ENCODE measurements at places on chromosomes 6 and 20. TPM values are rescaled to one million over a fixed set of nuclear protein-coding genes. Genes with fewer than 3 reads are reported as not detected.

DNA sequence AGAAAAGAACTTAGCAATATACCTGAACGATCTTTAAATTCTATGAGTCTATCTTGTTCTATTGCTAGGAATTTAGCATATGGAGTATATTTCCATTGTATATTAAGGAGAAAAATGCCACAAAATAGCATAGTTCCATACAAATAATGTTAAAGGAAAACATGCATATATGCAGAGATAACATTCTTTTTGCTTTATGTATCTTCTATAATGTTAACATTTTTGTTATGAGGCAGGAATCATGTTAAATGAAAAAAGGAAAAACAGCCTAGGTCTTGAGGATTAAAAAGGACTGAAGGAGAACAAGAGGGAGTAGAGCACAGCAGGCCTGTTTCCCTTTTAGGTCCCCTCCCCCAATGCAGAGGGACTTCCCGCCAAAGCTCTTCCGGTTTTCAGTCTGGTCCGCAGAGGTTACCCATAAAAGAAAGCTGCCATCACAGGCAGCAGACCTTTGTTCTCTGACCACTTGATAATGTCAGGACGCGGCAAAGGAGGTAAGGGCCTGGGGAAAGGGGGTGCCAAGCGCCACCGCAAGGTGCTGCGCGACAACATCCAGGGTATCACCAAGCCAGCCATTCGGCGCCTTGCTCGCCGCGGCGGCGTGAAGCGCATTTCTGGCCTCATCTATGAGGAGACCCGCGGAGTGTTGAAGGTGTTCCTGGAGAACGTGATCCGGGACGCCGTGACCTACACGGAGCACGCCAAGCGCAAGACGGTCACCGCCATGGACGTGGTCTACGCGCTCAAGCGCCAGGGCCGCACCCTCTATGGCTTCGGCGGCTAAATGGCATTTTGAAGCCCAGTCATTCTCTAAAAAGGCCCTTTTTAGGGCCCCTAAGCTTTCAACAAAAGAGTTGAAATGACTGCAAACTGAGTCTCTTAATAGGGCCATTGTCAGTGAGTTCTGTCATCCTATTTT lies 108.4 kb upstream of the PRSS16 start:
- peaks cover 23% of the 10 kb centered on the region for H3K4me1 ChIP-seq

DNA sequence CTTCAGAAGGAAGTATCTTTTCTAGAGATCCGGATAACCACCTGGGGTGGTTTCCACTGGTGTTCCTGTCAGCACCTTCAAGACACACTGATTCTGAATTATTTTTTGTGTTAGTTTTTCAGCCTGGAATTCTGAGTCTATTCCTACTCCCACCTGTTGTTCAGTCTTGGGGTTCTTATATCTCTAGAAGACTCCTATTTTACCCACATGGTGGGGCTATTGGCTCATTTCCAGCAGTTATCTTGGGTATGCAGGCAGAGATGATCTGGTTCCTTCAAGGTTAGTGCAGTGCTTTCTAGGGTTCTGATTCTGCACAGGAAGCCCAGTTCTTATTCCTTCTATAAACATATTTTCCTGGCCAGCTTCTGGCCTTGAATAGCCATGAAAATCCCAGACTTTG lies 175.6 kb upstream of the PDE7B start:
- H3K27me3 ChIP-seq: no peaks in the 10 kb centered on the region
- no peak overlapping the region for H3K27ac ChIP-seq
- no peak overlapping the region for H3K4me3 ChIP-seq
- DNase-seq: peak; percentile 59

GRCh38 chr6:108114841-108115597 lies 40.5 kb upstream of the OSTM1 start:
- H3K27me3 ChIP-seq: peaks cover 45% of the 10 kb centered on the region
- peak overlapping the region; percentile 80 for H3K4me3 ChIP-seq
- DNase-seq: peak; percentile 62

DNA sequence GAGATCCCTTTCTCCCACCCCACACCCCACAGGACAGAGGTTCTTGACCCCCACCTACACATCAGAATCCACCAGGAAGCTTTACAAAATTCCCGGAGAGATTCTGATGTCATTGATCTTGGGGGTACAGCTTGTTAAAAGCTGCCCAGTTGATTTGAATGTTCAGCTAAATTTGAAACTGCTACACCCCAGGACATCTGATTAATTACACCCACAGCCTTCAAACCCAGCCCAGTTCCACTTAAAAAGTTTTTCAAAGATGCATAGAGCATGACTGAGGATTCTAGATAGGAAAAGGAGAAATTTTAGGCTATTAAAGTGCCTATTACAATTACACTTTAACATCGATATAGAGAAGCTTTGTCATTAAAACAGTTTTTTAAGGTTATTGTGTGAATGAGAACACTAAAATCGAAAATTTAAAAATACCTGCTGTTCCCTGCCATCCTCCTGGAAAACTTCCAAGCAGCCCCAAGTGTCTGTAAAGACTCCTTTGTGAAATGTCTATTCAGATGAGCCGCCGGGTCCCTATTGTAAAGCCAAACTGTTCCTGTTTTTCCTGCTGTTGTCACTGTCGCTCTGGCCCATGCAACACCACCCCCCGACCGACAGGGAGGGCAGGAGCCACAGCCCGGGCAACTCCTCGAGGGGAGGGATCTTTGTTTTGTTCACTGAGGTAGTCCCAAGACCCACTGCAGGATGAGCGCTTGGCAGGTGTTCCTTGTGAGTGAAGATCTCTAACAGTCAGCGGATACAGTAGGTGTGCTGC lies 132.5 kb upstream of the PHACTR3 start:
- H3K27ac ChIP-seq: no peak overlapping the region
- no peaks in the 10 kb centered on the region for H3K36me3 ChIP-seq
- H3K27me3 ChIP-seq: no peaks in the 10 kb centered on the region
- H3K4me3 ChIP-seq: no peak overlapping the region

- no peak overlapping the region for H3K27ac ChIP-seq
- H3K4me3 ChIP-seq: no peak overlapping the region
- peaks cover 17% of the 10 kb centered on the region for H3K27me3 ChIP-seq
Measured at GRCh38 chr6:90484903-90485302, 102.0 kb downstream of the MAP3K7 start.

DNA sequence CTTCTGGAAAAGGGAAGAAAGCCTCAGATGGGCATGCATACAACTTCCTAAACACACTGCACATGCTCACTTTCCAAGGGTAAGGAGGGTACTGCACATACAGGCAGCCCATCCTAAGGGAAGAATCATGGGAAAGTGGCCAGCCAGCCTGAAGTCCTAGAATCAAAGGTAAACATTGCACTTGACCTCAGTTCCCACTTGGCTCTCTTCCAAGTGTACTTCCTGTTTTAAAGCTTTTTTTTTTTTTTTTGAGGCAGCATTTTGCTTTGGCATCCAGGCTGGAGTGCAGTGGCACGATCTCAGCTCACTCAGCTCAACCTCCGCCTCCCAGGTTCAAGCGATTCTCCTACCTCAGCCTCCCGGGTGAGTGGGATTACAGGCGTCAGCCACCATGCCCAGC lies 225.3 kb upstream of the EPHA7 start:
- H3K27me3 ChIP-seq: no peaks in the 10 kb centered on the region
- H3K4me3 ChIP-seq: no peak overlapping the region
- H3K27ac ChIP-seq: no peak overlapping the region
- no peaks in the 10 kb centered on the region for H3K36me3 ChIP-seq

DNA sequence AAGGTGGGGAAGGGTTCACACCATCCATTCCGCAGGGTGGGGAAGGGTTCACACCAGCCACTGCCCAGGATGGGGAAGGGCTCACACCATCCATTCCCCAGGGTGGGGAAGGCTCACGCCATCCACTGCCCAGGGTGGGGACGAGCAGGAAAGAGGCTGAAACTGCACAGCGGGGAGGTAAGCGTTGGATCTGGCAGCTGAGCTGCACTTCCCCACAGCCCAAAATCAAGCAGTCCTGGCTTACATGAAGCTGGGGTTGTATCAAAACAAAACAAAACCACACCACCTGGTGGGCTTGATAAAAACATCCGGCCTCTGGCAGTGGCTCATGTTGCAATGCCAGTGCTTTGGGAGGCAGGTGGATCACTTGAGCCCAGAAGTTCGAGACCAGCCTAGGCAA lies 268.5 kb downstream of the TAF4 start:
- H3K4me3 ChIP-seq: no peak overlapping the region
- no peaks in the 10 kb centered on the region for H3K4me1 ChIP-seq
- no peak overlapping the region for H3K27ac ChIP-seq

GRCh38 chr6:135291288-135292076 lies 110.4 kb downstream of the MYB start:
- peaks cover 7% of the 10 kb centered on the region for H3K36me3 ChIP-seq
- H3K4me1 ChIP-seq: peaks cover 9% of the 10 kb centered on the region
- no peak overlapping the region for H3K4me3 ChIP-seq
- no peaks in the 10 kb centered on the region for H3K27me3 ChIP-seq
- no peak for DNase-seq
- no peak overlapping the region for H3K27ac ChIP-seq

DNA sequence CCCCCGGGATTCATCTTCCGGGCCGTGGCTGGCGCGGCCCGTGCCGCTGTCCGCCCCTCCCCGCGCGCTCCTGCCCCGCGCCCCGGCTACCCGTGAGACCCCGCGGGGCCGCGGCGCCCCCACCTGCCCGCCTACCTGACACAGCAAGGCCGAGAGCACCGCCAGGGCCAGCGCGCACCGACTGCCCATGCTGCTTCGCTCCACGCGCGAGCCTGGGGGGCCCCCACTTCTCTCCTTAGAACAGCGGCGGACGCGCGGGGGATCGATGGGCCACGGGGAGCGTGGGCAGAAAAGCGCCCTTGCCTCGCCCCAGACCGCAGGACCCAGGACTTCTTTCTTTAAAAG lies 955 bp downstream of the DLL1 start:
- peaks cover 37% of the 10 kb centered on the region for H3K27me3 ChIP-seq
- H3K36me3 ChIP-seq: peaks cover 34% of the 10 kb centered on the region
- no peak for DNase-seq

GRCh38 chr20:34850969-34851368 lies 21.7 kb downstream of the GGT7 start:
- no peak overlapping the region for H3K27ac ChIP-seq
- no peak for DNase-seq

- H3K4me1 ChIP-seq: peaks cover 24% of the 10 kb centered on the region
- peaks cover 11% of the 10 kb centered on the region for H3K27me3 ChIP-seq
- H3K4me3 ChIP-seq: no peak overlapping the region
- no peak for DNase-seq
Measured at GRCh38 chr20:49889001-49889934, 26.1 kb downstream of the SPATA2 start.

DNA sequence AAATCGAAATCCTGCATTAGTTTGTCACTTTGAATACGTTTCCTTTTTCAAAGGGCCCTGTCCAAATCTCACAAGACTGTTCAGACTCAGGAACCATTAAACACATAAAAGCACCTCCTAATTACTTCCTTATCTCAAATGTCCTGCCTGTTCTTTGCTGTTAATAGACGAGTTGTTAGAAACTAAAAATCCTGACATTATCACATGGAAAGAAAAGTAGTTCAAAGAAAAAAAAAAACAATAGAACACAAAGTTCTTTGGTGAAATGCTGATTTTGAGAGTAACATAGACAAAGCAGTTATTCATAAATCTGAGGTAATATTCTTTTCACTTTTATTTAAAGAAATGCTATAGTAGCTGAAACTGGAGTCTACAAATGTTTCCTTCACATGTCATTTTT lies 12.1 kb upstream of the TAB2 start:
- no peak overlapping the region for H3K27ac ChIP-seq
- H3K4me3 ChIP-seq: no peak overlapping the region
- H3K4me1 ChIP-seq: peaks cover 8% of the 10 kb centered on the region
- no peak for DNase-seq

GRCh38 chr20:48921168-48921882 lies at the start of gene ARFGEF2:
TSS of gene ARFGEF2 (plus strand) at chr20:48921711. CDS start at chr20:48921890, 179 bp downstream.
- peak within 1 kb of the TSS; percentile 97 for H3K27ac ChIP-seq
- DNase-seq: peak; percentile 94
- H3K4me3 ChIP-seq: peak within 1 kb of the TSS; percentile 97
- peaks cover 6% of the 10 kb centered on the region for H3K36me3 ChIP-seq
- H3K27me3 ChIP-seq: peaks cover 3% of the 10 kb centered on the region
- peaks cover 30% of the 10 kb centered on the region for H3K4me1 ChIP-seq

DNA sequence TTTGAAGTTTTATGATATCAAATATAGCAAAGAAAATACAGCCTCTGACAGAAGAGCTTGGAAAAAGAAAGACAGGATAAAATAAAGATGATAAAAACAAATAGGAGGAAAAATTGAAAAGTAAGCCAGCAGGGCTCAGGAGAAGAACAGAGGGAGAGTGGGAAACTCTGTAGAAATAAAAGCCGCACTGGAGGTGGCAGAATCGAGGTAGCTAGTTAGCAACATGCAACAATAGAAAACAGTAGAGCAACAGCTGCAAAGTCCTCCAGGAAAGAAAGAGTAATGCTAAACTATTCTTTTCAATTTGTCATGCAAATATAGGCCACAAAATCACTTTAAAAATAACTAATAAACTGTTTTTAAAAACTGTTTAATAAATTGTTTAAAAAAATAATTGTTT lies 28.8 kb downstream of the HBS1L start:
- H3K27ac ChIP-seq: no peak overlapping the region
- no peaks in the 10 kb centered on the region for H3K4me1 ChIP-seq
- H3K4me3 ChIP-seq: no peak overlapping the region
- H3K36me3 ChIP-seq: no peaks in the 10 kb centered on the region
- no peak for DNase-seq

GRCh38 chr6:169935861-169936260 lies 184.4 kb downstream of the ERMARD start:
- no peak overlapping the region for H3K4me3 ChIP-seq
- no peak for DNase-seq
- no peaks in the 10 kb centered on the region for H3K4me1 ChIP-seq
- peaks cover 5% of the 10 kb centered on the region for H3K27me3 ChIP-seq
- H3K36me3 ChIP-seq: no peaks in the 10 kb centered on the region
- no peak overlapping the region for H3K27ac ChIP-seq

DNA sequence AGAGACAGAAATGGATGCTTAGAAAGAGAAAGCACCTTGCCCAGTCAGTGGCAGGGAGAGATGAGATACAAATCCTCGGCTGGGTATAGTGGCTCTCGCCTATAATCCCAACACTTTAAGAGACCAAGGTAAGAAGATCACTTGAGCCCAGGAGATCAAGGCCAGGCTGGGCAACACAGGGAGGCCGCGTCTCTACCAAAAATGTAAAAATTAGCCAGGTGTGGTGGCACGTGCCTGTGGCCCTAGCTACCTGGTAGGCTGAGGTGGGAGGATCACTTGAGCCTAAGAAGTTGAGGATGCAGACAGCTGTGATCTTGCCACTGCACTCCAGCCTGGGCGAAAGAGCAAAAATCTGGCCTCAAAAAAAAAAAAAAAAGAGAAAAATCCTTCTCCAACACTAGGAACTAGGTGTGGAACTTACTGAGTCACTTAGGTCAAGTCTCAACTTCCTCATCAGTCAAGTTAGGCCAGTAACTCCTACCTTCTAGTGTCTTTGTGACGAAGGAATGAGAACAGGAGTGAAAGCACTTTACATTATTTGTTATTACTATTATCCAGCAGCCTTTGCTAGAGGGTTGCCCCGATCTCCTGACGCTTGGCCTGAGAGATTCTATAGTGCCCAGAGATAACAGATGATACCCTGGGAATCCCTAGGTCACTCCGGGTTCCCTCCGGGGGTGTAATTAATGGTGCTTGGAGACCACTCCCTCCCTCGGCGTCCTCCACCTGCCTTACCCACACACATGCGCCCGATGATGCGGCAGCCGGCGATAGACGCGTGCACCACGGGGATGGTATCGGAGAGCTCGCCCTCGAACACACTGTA lies 918 bp downstream of the EIF6 start:
- H3K4me1 ChIP-seq: peaks cover 15% of the 10 kb centered on the region
- peak overlapping the region; percentile 84 for H3K27ac ChIP-seq
- H3K4me3 ChIP-seq: peak overlapping the region; percentile 97
- H3K36me3 ChIP-seq: peaks cover 26% of the 10 kb centered on the region

The CRIP3 gene
- 1.1 TPM for total RNA-seq

The MCCD1 gene
- total RNA-seq: not detected

The CNR1 gene
- total RNA-seq: 2.0 TPM

The LPIN3 gene
- 20.1 TPM for total RNA-seq

The POFUT1 gene
- 43.5 TPM for total RNA-seq

The SALL4 gene
- 65.4 TPM for total RNA-seq

The FAM217A gene
- not detected for total RNA-seq

The KIF16B gene
- total RNA-seq: 10.5 TPM

The PLG gene
- total RNA-seq: not detected

The COL12A1 gene
- total RNA-seq: 6.3 TPM

Measured in endothelial cell (in vitro differentiated cells).